NCI-H2081 (cell line): ENCODE measurements at places on chromosomes 7 and 10.

DNA sequence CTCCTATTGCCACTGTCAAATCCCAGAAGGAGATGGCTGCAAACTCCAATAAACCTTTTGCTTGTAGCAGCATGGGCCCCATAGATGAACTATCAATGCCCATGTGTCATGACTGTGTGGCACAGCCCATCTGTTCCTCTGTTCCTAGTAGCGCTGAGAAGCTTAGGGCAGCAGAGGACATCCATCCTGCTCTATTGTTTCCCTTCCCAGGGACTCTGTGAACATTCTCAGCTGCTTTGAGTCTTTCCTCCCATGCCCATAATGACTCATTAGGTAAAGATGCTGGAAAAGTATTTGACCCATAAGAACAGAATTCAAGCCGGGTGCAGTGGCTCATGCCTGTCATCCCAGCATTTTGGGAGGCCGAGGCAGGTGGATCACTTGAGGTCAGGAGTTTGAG, 28.3 kb downstream of the STMP1 start:
- DNase-seq: no peak

DNA sequence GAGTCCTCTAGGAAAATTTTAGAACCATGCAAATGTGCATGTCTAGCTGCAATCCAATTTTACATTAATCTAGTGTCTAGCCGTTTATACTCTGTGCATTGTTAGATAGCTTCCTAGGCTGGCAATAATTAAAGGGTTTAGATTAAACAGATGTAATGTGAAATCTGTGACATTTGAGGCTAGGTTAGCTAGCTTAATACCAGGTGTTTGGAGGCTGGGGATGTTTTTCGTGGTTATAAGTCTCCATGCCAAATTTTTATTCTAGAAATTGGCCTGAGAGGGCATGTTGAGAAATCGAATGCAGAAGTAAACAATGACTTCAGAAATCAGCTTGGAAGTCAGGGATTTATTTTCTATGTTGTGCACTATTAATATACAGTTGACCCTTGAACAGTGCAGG, 94.2 kb downstream of the ST7 start:
- DNase-seq: no peak

- DNase-seq: no peak
Measured at GRCh38 chr10:59387951-59388670, 25.8 kb upstream of the FAM13C start.

GRCh38 chr7:93836116-93836515, 54.4 kb downstream of the TFPI2 start:
- no peak for DNase-seq

DNA sequence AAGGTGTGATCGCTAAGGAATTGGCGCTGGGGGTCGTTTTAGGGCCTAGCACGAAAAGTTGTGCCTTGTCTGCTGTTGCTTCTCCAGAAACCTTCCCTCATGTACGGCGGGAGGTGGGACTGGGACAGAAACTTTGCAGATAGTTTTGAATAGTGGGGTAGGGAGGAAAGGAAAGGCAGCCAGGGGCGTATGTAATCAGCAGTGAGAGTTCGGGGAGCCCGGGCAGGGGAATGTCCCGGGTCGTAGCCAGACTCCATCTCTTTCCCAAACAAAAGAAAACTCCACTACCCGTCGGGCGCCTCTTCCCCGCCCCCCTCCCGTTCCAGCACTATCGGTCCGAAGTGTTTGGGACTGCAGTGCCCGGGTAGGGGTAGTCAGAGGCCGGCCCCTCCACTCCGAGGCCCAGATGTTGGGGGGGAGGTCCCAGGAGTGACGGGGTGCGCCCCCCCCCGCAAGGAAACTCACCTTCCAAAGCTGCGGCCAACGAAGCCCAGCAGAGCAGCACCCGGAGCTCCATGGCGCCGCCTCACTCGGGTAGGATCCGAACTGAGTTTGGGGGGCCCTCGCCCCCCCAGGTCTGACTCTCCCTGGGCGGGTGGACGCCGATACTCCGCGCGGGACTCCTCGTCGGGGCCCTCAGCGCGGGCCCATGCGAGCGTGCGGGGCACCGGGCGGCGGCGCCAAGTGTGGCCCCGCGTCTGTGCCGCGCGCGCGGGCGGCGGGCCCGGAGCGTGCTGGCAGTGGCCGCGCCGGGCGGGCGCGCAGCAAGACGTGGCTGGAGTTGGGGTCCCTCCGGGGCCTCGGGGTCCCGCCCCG, 601 bp downstream of the EPHB4 start:
- no peak for DNase-seq

DNA sequence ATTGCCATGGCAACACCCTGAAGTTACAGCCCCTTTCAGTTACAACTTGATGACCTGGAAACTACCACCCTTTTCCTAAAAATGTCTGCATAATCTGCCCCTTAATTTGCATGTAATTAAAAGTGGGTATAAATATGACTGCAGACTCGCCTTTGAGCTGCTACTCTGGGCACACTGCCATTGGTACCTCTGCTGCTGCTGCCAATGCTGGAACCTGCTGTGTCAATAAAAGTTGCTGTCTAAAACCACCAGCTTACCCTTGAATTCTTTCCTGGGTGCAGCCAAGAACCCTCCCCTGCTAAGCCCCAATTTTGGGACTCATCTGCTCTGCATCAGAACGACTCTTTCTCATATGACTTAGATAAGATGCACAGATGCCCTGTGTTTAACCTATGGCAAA, 10.2 kb upstream of the FRA10AC1 start:
- DNase-seq: no peak

DNA sequence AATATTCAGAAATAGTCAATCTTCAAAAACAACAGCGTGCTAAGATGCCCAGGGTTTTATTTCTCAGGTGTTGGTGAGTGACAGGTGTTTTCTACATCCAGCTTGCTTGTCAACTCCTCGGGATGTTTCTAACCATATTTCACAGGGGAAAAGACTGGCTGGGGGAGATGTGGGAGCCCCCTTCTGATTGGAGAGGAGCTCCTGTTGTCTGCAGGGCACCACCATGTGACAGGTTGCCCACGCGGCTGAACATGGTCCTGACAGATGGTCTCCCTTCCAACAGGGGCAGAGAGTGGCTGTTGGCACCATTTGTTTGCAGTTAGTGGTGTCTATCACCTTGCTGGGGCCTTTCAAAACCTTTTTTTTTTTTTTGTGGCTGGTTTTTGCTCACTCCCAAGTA, 16.5 kb upstream of the GPR26 start:
- no peak for DNase-seq

DNA sequence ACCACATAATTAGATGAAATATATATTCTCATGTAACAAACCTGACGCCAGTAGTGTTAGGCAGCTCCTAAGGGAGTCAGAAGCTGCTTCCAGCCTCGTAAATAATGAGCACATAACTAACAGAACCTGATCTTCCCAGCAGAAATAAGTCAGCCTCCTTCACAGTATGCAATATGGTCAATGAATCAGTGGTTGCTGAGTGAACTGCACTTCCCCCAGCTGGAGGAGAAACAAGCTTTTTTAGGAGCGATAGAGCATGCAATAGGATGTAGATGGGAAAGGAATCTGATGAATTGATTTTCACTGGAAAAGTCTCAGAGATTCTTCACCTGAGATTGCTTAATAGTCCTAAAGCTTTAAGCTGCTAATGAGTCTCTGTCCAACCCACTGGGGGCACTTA, 337.2 kb upstream of the LRGUK start:
- no peak for DNase-seq
